ENCODE measurements at places on chromosomes 3 and 15. TPM values are rescaled to one million over a fixed set of nuclear protein-coding genes. Genes with fewer than 3 reads are reported as not detected.

Gene STRIT1
- total RNA-seq = not detected

Gene HESX1
- total RNA-seq = not detected

Gene MNS1
- total RNA-seq = 1.2 TPM

Gene ZDHHC23
- total RNA-seq = 6.3 TPM

Gene SGO1
- total RNA-seq = 4.2 TPM

Gene ARL14
- not detected for total RNA-seq

Gene FSIP1
- total RNA-seq = 1.4 TPM

Gene TMEM42
- total RNA-seq = 24.9 TPM

Gene PCNP
- 190 TPM for total RNA-seq

Gene SPINK8
- total RNA-seq = not detected

Gene HTR3E
- not detected for total RNA-seq

DNA sequence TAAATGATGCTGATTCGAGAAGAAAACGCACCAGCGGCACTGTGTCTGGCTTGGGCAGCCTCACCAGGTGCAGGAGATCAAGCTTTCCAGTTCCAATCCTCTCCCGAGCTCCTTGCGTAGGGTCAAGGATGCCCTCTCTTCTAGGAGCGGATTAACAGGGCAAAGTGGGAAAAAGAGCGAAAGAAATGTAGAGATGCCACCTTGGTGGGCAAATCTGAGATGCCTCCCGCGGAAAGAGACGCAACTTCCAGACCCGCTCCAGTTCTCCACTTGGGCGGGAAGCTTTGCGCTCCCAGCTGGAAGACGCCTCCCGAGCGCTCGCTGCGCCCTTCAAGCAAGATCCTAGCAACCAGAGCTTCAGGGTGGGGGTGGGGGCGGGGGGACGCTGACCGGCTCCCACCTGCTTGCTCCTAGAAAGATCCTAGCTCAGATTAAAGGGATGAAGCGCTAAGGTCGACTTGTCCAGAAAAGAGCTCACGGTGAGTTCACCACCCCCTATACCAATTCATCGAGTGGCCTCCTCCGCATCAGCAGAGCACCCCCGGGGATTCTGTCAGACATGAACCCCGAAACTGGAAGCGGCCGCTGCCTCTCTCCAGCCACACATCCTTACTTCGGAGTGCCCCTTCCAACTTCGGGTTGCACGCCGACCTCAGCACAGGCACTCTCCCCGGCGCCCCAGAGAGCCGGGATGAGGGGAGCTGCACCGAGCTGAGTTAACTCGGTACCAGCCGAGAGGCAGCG, 769 bp downstream of the TAFA4 start:
- H3K4me3 ChIP-seq = no peak overlapping the region
- DNase-seq = no peak
- H3K4me1 ChIP-seq = no peaks in the 10 kb centered on the region
- H3K27me3 ChIP-seq = peaks cover 21% of the 10 kb centered on the region
- H3K36me3 ChIP-seq = no peaks in the 10 kb centered on the region

GRCh38 chr3:72011485-72011884, 226.5 kb upstream of the PROK2 start:
- H3K36me3 ChIP-seq = peaks cover 10% of the 10 kb centered on the region
- peak; percentile 82 for DNase-seq
- peak overlapping the region; percentile 64 for H3K27ac ChIP-seq
- no peak overlapping the region for H3K4me3 ChIP-seq
- peaks cover 49% of the 10 kb centered on the region for H3K4me1 ChIP-seq
- no peaks in the 10 kb centered on the region for H3K27me3 ChIP-seq

DNA sequence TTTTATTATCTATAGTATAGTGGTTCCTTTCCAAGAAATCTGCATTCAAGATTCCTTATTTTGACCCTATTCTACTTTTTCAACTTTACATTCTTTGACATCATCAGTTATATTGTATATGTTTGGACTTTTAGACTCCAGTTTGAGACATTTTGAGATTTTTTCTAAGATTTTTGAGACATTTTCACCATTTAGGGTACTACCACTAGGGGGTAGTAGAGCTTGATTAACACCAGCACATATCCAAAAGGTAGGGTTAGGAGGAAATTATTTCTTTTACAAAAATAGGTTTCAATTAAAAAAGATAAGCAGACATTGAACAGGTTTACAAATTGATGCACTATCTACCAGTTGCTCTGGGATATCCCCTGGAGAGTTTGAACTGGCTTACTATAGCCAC, 262.5 kb downstream of the SCAPER start:
- no peaks in the 10 kb centered on the region for H3K27me3 ChIP-seq
- H3K27ac ChIP-seq = no peak overlapping the region
- no peak overlapping the region for H3K4me3 ChIP-seq
- H3K36me3 ChIP-seq = no peaks in the 10 kb centered on the region
- no peak for DNase-seq

DNA sequence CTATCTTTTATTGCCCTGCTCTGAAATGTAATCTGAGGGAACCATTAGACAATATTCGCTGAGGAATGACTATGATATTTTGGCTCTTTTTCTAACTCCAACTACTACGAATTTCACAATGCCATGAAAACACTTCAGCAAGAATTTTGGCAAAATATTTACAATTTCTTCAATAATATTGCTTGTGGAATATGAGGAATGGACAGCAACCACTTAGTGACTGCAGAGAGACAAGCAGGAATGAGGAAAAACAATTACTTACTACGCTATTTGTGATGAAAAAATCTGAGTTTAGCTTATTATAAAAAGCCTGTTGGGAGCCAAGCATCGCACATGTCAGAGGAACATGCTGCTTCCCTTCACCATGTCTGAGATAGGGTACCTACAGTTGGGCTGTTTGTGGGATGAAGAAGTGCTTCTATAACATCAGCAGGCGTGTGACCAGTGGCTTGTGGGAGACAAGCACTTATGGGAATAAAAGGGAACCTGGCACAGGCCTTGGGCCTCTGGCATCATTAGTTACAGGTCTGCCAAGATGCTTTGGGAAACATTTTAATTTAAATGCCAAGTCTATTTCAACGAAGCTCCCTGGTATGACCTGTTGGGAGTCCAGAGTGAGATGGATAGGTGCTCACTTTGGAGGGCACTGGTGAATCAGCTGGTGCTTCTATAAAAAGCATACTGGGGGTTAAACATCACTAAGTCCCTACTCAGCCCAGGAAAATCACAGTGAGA, 2.7 kb upstream of the PLCL2 start:
- peaks cover 35% of the 10 kb centered on the region for H3K4me1 ChIP-seq
- peak overlapping the region; percentile 92 for H3K27ac ChIP-seq
- H3K27me3 ChIP-seq = peaks cover 5% of the 10 kb centered on the region

GRCh38 chr3:27633224-27633545, 88.9 kb downstream of the EOMES start:
- no peak for DNase-seq
- H3K36me3 ChIP-seq = peaks cover 12% of the 10 kb centered on the region
- no peaks in the 10 kb centered on the region for H3K27me3 ChIP-seq
- H3K27ac ChIP-seq = peak overlapping the region; percentile 91
- peak overlapping the region; percentile 89 for H3K4me3 ChIP-seq

DNA sequence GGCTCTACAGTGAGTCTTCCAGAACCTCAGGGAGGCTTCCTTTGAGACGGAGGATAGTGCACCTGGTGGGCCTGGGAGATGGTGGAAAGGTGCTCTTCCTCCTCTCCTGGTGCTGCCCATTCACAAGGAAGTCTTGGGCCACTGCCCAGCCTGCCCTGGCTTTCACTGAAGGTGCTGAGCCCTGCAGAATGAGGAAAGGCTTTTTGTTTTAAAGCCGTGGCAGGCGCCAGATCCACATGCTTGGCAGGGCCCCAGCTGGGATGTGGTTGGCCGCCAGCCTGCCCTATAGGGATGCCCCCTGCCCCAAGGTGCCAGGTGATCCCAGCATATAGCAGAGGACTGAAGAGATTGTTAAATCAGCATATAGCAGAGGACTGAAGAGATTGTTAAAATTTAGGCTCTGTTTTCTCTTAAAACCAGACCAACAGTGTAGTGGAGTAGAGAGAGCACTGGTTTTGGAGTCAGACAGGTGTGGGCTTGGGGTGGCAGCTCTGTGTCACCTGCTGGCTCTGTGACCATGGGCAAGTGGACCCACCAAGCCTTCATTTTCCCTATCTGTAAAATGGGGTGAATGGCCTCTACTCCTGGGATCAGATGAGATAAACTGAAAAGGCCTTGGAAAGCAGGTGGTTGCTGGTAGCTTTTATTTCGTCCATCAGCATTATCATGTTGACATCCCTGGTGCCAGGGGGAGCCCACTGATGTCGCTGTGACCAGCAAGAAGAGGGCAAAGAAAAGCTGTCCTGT, 53.3 kb downstream of the SLC6A6 start:
- peaks cover 30% of the 10 kb centered on the region for H3K36me3 ChIP-seq
- peaks cover 70% of the 10 kb centered on the region for H3K4me1 ChIP-seq
- peaks cover 5% of the 10 kb centered on the region for H3K27me3 ChIP-seq
- DNase-seq = no peak

DNA sequence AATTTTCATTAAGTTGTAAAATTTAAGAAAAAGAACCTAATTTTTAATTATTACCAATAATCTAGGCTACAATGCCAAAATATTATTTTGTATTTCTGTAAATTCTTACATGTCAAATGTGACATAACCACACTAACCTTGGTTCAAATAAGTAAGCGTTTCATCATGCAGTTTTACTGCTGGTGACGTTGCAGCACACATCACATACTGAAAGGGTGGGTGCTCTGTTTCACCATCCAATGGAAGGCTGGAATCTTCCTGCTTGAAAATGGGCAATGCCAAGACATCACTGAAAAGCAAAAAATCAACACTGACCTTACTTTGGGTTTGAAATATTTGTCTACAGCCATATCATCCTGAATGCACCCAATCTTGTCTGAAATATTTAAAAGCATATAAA, 14.8 kb downstream of the UBP1 start:
- H3K27me3 ChIP-seq = no peaks in the 10 kb centered on the region
- H3K36me3 ChIP-seq = peaks cover 26% of the 10 kb centered on the region
- peak overlapping the region; percentile 59 for H3K27ac ChIP-seq
- no peak for DNase-seq

GRCh38 chr3:37537914-37538691, 323.6 kb upstream of the CTDSPL start:
- DNase-seq = no peak
- no peak overlapping the region for H3K4me3 ChIP-seq

DNA sequence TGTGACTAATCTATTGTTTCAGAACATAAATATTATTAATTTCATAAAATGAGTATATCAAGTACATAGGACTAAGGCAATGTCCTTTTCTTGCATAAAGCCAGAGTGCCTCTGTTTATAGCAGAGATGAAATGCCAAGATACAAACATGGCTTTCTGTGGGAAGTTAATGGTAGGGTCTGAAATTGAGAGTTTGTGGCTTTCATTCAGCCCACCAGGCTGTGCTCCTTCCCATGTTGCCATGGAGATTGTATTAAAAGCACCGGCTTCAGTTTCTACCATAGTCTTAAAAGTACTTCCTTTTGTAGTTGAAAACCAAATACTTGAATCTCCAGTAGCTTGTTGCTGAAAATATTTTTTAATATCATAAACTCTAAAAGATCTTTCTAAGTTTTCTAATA, 114.0 kb downstream of the LRRC28 start:
- H3K4me1 ChIP-seq = no peaks in the 10 kb centered on the region
- peaks cover 15% of the 10 kb centered on the region for H3K36me3 ChIP-seq
- no peak overlapping the region for H3K27ac ChIP-seq
- DNase-seq = no peak

- H3K27ac ChIP-seq = no peak overlapping the region
- no peak overlapping the region for H3K4me3 ChIP-seq
- peaks cover 27% of the 10 kb centered on the region for H3K27me3 ChIP-seq
- no peaks in the 10 kb centered on the region for H3K36me3 ChIP-seq
- peaks cover 7% of the 10 kb centered on the region for H3K4me1 ChIP-seq
These were observed 61.5 kb downstream of the IQSEC1 start for GRCh38 chr3:13011573-13012220.

DNA sequence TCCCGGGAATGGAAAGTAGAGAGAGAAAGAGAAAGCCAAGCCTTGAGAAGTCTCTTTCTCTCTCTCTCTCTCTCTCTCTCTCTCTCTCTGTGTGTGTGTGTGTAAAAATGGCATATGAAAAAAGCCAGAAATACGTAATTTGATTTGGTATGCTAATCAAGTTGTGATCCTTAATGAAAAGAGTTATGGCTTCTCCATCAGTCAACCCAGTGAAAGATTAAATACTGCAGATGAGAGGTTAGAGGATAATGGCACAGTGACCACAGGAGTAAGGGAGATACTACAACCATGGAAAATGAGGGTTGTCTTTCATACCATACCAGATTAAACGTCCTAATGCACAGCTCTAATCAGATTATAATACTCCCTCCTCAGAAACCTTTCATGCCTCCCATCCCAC, 193.5 kb upstream of the SOX2 start:
- no peaks in the 10 kb centered on the region for H3K27me3 ChIP-seq
- H3K4me3 ChIP-seq = no peak overlapping the region
- DNase-seq = no peak

DNA sequence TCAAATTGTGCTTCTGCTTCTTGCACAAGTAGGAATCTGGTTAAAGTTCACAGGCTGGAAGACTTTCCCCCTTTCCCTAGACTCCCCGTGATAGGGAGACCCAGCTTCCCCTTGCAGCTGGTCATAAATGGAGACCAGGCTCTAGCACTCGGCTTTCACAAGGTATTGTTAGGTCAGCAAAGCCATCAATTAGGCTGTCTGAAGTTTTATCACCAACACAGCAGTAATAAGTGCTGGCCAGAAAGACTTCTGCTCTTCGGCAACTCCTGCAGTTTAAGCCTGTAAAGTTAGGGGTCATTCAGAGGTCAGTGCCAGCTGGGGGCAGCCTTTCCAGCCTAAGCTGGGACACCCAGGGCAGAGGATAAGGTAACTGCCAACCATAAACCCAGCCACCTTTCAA, 203.4 kb downstream of the MEIS2 start:
- H3K27ac ChIP-seq = no peak overlapping the region
- H3K4me3 ChIP-seq = no peak overlapping the region
- peaks cover 10% of the 10 kb centered on the region for H3K36me3 ChIP-seq
- no peak for DNase-seq

DNA sequence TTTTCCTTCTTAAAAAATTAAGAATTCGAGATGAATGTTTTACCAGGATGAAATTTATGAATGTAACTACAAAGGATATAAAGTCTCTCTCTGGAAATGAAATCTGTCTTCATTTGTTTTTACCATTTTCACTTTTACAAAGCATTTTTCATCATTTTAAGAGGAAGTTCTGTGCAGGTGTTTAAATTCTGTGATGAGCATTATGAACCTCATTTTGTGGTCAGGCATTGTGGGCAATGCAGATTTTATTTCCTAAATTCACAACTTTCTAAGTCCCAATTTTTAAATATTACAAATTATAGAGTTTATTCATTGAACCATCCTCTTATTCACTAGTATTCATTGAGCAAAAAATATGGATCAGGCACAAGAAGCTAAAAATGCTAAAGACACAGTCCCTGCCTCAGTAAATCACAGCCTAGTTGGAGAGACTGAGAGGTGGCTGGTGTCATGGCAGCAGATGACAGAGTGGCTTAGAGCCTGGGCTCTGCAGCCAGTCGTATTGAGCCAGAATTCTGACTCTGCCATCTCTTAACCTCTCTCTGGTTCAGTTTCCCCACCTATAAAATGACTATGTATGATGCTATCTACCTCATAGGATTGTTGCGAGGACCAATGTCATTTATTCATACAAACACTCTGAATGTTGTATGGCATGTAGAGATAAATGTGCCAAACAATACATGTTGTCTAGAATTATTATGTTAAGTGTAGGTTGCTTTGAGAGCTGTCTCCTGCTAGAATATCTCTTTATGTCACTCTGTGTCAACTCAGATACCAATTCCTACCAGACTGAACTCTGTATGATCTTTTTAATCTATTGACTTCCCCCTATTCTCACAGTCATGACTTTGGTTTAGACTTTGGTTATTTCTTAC, 7.5 kb upstream of the TGFBR2 start:
- DNase-seq = no peak
- no peak overlapping the region for H3K27ac ChIP-seq

GRCh38 chr3:114417265-114417664, 123.4 kb downstream of the TIGIT start:
- peaks cover 42% of the 10 kb centered on the region for H3K4me1 ChIP-seq
- H3K27ac ChIP-seq = no peak overlapping the region
- H3K36me3 ChIP-seq = no peaks in the 10 kb centered on the region
- no peak for DNase-seq
- H3K27me3 ChIP-seq = no peaks in the 10 kb centered on the region
